HS-5 (cell line): ENCODE measurements at places on chromosomes 2 and 18.
A peak's percentile ranks its signal among the peaks of the same experiment; 100 is the strongest.

DNA sequence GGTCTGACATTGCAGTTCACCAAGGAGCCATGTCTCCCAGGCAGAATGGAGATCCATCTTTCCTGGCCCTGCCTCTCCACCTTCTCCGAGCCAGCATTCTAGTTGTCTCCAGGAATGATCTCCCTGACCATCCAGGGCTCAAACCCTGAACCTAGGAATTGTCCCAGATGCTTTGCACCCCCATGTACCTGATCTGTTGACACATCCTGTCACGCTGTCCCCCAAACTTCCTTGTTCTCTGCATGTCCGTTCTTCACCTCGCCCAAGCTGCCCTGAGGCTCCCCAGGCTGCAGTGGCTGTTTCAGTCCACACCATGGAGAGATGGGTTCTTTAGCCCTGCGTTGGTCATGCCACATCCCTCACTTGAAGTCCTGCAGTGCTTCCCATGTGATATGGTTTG is 7.0 kb upstream of the MBP start:
- DNase-seq = no peak

DNA sequence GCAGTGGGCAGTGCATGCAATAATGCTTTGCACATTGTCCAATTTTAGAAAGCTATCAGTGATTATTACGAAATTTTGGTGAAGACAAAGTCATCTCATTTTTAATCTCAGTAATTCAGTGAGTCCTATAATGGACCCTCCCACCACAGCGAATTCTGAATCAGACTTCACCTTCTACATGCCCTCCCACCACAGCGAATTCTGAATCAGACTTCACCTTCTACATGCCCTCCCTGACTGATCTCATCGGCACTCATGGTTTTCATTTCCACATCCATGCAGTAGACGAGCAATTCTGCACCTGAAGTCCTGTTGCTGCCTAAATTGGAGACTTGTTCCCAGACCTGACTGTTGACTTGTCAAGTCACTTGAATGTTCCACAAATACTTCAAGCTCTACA is 522.3 kb downstream of the EIPR1 start:
- no peak for DNase-seq

- peak; percentile 93 for DNase-seq
Measured at GRCh38 chr2:226185616-226186211, 613.9 kb downstream of the IRS1 start.

- peak; percentile 25 for DNase-seq
Measured at GRCh38 chr2:17107151-17107550, 411.1 kb downstream of the RAD51AP2 start.

- no peak for DNase-seq
Measured at GRCh38 chr2:203759690-203760365, 53.4 kb downstream of the CD28 start.

DNA sequence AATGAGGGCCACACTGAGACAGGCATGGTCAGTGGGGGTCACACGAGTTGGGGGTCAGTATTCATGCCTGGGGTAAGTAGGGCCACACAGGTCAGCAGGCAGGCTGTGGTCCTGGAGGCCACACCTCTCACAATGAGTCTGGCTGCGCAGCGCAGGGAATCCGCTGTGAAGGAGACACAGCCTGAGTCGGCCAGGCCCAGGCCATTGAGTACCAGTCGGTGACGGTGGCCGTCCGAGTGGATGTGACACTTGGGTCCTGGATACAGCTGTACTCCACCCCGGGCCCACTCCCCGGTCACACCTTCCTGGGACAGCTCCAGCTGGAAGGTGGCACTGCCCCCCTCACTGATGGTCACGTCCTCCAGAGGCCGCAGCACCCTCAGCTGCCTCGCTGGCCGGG is 10.5 kb downstream of the TMEM198 start:
- DNase-seq = no peak

- DNase-seq = no peak
Measured at GRCh38 chr2:80395251-80395650, 90.7 kb upstream of the LRRTM1 start.
